ENCODE measurements at places on chromosomes 1 and 21.
A peak's percentile ranks its signal among the peaks of the same experiment; 100 is the strongest.

GRCh38 chr1:226034482-226034881 lies 28.0 kb upstream of the H3-3A start:
- DNase-seq = peak; percentile 37

DNA sequence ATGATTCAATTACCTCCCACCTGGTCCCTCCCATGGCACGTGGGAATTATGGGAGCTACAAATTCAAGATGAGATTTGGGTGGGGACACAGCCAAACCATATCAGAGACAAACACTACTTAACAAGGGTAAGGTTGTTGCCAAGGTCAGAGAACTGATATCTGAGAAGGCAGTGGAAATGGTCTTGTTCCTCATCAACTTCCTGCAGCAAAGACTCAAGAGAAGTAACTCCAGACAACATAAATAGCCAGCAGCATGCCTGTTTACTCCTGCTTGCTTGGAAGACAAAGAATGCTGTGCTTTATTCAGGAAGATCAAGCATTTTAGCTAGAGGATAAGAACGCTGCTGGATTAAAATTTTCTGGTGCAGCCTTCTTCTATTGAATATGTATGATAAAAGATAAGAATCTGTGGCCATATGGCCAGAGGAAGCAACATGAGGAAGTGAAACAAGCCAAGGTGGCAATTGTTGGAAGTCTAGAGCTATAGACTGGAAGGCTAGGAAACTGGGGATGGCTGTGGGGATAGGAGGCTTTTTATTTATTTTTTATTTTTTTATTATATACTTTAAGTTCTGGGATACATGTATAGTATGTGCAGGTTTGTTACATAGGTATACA lies 36.4 kb downstream of the DDAH1 start:
- no peak for DNase-seq

GRCh38 chr21:42406866-42407265 lies 3.2 kb downstream of the UBASH3A start:
- no peak for DNase-seq

DNA sequence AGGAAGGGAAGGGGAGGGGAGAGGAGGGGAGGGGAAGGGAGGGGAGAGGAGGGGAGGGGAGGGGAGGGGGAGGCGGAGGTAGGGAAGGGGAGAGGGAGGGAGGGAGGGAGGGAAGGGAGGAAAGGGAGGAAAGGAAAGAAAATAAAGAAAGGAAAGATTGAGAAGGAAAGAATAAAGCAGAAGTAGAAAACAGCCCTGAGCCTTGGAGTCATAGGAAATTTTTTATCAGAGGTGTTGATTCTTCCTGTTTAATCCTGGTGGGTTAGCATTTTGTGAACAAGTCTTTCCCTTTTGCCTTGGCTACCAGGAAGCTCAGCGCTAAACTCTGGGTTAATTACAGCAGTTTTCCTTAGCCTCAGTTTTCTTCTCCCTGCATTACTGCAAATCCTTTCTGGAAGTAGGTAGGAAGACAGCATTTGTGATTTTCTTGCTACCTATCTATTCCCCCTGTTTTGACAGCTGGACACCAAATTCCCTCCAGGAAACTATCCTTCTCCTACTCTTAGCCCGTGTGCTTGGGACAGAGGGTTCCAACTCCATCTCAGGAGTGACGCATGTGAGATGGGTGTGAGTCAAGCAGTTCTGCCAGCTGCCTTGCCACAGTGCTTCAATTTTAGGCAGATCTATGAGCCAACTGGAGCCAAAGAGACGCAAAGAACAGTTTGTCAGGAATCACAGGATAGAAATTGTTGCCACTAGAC lies 26.9 kb downstream of the TOMM20 start:
- DNase-seq = no peak

DNA sequence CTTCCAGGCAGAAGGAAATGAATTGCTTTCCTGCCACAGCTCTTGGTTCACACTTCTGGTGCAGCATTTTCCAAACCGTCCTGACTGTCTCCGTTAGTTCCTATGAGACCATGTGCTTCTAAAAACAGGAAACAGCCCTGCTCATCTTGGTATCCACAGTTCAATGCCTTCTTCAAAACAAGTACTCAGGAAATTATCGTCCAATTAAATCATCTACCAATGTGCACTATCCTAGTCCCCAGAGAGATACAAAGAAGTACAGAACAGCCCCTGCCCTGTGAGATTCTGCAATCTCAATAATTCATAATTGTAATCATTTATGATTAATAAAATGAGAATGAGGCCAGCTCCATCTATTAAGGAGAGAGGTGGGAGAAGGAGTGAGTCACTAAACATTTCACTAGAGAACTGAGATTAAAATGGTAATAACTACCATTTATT lies 11.2 kb downstream of the CLEC20A start:
- no peak for DNase-seq
